Activated CD8-positive, alpha-beta T cell treated with anti-CD3 and anti-CD28 coated beads for 36 hours (primary cell): ENCODE measurements at places on chromosomes 2 and 18.

DNA sequence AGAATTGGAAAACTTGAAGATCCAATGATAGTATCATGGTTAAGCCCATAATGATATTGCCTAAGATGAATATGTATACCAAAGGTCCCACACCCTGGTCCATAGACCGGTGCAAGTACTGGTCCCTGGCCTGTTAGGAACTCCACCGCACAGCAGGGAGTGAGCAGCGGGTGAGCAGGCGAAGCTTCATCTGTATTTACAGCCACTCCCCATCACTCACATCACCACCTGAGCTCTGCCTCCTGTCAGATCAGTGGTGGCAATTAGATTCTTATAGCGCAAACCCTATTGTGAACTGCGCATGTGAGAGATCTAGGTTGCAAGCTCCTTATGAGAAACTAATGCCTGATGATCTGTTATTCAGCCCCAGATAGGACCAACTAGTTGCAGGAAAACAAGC, 402.4 kb downstream of the EPHA4 start:
- DNase-seq = no peak

DNA sequence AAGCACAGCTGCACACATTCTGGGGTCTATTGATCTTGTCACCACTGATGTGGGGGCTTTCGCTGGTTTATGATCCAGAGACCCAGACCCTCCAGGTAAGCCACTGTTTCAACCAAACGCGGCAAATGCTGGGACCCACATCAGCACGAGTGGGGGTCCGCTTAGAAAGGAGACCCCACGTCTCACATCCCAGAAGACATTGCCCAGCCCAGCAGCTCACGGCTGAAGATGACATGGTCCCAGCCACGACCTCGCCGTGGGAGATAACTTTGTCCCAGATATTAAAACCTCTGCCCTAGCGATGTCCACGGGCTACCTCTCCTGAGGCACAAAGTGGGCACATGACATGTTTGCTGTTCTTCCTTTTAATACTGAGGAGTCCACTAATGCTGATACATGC, 43.8 kb downstream of the LONRF2 start:
- no peak for DNase-seq

GRCh38 chr2:16408331-16409005, 257.2 kb downstream of the CYRIA start:
- DNase-seq = no peak

DNA sequence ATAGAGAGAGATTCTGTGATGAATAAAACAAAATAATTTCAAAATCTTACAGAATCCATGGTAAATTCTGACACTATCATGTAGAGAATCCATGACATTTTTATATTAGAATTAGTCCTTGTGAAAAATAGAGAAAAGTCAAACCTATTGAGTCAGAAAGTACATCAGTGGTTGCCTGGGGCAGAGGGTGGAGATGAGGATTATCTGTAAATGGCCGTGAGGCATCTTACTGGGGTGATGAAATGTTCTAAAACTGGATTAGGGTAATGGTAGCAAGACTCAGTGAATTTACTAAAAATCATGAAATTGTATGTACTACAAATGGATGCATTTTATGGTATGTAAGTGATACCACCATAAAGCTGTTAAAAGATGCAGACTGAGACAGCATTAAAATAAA, 323.1 kb downstream of the SLC8A1 start:
- DNase-seq = no peak

DNA sequence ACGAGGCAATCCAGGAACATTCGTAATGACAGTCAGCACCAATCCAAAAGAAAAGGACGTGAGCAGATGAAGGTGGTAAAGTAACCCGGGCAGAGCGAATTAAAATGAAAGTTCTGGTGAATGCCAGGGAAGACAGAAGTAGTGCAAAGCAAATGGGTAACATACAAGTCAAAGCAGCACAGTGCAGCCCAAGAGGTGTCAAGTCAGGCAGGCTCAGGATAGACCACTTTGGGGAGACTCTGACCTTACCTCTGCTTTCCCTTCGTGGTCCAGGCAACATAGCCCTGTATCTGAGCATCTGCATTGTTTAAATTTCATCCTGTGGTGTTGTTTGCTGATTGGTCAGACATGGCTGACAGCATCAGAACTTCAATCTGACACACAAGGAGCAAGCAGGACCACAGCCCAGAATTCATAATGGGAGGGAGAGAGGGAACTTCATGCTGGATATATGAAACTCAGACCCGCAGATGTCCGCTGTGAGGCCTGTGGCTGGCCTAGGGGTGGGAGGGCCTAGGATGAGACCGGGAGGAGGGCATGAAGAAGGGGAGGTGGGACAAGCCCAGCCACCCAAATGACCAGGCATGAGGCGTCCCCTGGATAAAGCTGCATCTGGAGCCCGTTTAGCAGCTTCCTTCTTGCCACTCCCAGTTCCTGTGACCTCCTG, 285.7 kb downstream of the TCF4 start:
- no peak for DNase-seq

GRCh38 chr2:229660951-229661350, 53.4 kb downstream of the DNER start:
- no peak for DNase-seq

DNA sequence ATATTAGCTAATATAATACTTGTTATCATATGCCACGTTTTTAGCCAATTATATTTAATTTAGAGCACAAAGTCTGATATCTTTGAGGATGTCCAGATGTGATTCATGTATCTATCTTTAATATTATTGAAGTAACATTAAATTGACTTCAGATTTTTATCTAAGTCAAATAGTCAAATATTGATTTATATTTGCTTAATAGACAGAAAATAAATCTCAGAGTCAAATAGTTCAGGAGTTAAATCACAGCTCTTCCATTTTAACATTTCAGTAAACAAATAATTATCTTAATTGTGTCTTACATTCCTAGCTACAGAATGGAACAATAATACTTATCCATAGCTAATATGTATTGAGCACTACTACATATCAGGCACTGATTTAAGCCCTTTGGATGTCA, 379.4 kb upstream of the UBE2E3 start:
- no peak for DNase-seq
